ENCODE measurements at places on chromosomes 5 and 9. TPM values are rescaled to one million over a fixed set of nuclear protein-coding genes. Genes with fewer than 3 reads are reported as not detected.

DNA sequence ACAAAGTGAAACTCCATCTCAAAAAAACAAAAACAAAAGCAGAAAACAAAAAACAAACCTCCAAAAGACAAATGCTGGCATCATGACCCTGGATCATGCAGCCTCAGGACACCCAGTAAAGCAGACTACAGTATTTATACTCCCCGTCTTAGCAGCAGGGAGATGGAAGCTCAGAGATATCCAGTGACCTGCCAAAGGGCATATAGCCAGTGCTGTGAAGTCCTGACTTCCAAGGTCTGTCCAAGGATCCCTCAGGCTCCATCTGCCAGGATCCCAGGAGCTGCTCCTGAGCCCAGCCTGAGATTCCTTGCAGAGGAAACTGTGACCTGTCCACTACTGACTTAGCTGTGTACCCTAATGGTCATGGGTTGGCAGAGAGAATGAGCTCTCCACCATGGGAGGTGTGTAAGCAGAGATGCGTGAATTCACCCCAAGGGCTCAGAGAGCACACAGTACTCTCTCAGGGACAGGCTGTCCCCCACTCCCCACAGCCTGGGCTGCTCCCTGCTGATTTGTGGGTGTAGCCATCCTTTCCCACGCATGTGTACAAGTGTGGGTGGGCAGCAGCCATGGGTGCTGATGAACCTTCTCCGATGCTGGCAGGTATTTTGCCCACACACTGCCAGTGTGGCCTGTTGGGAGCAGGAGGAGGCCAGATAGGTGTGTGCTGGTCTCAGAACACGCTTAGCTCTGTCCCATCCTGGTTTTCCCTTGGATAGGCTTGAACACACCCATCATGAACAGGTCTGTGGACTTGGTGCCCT, 2.1 kb upstream of the WNK2 start:
- DNase-seq, result no peak

Gene NEUROG1
- not detected for total RNA-seq

DNA sequence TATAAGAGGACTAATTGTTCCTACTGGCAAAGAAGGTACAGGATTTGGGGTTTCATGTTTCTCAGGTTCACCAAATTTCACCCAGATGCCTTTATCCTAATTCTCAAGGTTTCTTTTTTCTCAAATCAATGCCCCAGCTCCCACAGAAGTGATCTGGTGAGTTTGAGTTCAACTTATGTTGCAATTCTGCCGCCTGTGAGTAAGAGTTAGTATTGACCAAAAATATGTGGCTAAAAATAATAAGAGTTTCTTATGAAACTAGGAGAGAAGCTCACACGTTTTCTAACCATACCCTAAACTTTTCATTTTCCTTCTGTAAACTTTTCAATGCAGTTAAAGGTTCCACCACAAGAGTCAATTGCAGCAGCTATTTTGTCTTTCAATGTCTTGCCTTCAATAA, 15.1 kb downstream of the SLCO6A1 start:
- DNase-seq, result peak; percentile 57

GRCh38 chr9:33190021-33190705, 23.0 kb upstream of the B4GALT1 start:
- no peak for DNase-seq

DNA sequence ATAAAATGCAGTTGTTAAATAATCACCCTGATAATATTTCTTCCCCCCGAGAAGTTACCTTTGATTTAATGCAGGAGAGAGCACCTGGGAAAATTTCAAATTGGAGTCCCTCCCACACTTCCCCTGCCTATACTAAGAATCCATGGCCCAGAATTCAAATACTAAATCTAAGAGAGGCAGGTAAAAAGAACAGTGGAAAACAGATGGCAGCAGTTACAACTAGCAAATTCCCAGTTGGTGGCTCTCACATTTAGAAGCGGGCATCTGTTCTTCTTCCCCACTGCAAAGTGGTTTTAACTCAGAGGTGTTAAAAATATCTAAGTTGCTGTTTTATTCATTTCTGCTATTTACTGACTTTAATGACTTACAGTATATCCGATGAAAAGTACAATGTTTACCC, 210.4 kb upstream of the ELAVL2 start:
- DNase-seq, result no peak
